ENCODE measurements at places on chromosomes 2 and 18.

- DNase-seq: no peak
Observed at GRCh38 chr18:76528477-76529432, 33.7 kb upstream of the ZNF516 start.

DNA sequence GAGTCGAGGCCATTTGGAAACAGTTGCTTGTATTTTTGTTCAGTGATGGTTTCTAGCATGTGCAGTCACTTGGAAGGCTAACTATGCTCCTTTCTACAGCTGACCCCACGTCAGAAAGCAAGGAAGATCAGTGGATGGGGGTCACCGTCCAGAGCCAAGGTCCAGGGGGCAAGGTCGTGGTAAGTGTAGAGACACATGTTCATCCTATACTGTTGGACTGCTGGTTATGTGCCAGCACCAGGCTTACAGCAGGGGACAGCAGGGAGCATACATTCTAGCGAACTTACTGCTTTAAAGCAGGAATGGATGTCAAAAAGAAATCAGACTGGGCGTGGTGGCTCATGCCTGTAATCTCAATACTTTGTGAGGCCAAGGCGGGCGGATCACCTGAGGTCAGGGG lies 40.0 kb downstream of the ITGA6 start:
- no peak for DNase-seq

DNA sequence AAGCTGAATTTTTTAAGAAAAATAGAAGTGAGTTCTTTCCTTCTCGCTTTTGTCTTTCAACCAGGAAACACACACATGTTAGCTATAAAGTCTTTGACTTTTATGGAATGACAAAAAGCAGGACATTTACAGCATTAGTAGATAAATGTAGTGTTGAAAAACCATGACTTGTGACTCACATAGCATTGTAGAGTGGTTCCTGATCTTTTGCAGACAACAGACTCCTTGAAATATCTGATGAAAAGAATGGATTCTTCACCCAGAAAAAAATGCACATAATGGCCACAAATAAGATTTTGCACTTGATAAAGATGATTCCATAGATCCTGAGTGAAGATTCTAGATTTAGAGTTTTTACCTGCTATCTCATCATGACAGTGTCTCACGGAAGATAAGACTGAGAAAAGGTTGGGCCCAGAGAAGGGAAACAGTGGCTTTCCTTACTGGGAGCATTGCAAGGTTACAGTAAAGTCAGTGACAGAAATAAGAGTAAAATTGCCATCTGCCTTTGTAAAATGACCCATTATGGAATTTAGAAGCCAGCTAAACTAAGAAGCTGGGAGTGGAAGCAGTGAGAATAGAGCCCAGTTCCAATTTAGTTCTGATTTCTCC lies 14.0 kb downstream of the SMARCAL1 start:
- no peak for DNase-seq

DNA sequence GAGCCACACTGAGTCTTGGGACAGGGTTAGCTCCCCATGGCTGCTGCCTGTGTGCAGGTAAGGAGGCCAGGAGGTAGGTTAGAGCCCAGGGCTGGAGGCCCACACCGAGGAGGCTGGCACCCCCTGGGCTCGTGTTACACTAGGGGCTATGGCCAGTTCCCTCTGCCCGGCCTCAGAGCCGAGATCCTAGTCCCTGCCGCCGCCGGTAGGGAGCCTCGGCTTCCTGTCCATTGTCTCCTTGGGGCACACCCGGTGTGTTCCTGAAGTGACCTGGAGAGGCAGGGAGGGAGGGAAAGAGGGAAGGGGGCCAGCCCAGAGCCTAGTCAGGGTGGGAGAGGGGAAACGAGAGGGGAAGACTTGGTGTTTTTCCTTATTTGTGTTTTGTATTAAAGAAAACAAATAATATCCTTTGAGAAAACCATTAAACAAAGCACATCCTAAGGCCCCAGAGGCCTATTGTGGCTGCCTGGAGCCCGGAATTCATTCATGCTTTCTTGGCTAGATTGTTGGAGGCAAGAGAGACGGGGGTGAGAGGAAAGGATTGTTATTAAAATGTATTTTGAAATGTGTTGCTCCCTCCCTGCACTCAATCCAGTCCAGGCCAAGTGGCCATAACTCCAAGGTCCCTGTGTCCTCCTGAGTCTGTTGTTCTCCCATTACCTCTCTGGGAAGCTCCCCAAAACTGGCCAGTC lies 170.7 kb downstream of the CTIF start:
- DNase-seq: no peak

DNA sequence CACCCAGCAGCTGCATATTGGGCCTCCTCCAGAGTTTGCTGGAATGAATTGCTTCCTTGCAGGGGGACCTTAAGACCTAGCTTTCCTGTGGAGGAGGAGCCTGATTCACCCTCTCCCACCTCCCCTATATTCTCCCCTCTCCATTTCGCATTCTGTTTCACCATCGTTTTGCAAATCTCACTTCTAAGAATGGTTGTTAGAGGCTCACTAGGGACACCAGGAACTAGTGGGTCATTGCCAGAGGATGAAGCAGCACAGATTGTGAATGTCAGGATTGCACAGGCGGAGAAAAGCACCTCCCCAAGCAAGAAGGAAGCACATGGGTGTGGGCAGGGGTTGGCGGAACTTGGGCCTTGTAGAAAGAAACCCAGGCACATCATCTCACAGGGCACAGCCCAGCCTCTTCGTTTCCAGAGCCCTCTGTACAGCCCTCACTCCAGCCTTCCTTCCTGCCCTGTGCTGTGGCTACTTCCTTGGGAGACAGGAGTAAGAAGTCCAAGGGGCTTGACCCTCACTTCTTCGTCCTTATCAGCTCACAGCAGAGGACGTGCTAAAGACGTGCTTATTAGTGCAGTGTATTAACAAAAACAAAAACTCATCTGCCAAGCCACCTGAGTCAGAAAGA lies 63.4 kb downstream of the TACR1 start:
- no peak for DNase-seq

DNA sequence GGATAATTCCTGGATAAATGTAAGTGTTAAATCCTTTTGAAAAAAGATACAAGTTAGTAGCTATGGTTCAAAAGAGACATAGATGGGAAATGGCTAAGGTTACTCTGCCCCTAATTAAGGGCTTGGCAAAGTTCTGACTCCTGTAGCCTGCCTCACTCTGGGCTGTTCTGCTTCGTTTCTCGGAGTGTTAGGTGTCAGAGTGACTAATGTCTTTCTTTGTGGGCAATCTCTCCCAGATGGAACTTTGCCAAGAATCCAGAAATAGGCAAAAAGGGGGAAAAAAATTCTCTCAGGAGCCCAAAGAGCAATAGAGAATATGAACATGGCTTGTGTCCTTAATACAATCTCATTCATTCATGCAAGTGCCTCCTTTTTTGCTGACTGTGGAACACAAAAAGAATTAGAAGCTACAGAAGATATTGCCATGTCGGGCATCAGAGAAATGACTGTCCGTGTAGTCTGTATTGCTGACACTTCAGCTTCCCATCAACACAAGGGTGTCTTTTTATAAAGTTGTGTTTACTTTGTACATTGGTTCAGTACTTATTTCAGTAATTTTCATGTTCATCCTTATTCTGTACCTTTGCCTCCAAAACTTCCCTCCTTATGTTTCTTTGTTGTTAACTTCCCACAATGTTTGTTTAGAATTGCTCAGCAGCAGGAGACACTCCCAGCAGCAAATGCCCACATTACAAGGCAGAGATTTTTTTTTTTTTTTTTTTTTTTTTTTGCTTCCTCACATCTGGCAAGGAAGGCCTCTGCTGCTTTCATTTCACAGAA lies 134.0 kb downstream of the FTCDNL1 start:
- DNase-seq: no peak

DNA sequence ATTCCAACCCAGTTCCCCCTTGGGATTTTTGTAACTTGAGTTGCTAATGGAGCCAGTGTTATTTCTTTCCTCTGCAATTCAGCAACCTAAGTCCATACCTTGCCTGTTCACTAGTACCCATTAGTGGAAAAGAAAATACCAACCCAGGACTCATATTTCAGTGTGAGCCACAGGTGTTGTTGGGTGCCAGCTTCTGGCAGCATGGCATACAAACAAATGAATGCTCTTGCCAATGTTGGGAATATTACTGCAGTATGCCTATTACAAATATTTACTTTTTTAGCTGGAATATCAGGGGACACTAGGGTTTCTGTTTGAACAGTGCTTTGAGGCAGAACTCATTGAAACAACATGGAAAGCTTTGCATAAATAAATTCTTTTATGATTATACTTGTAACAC lies 130.2 kb downstream of the NCKAP5 start:
- DNase-seq: no peak

GRCh38 chr18:50014606-50015005 lies 180.3 kb downstream of the MYO5B start:
- DNase-seq: no peak

GRCh38 chr18:74652392-74652988 lies 54.8 kb downstream of the ZNF407 start:
- DNase-seq: peak; percentile 36

GRCh38 chr2:203664029-203664755 lies 42.2 kb upstream of the CD28 start:
- DNase-seq: no peak

DNA sequence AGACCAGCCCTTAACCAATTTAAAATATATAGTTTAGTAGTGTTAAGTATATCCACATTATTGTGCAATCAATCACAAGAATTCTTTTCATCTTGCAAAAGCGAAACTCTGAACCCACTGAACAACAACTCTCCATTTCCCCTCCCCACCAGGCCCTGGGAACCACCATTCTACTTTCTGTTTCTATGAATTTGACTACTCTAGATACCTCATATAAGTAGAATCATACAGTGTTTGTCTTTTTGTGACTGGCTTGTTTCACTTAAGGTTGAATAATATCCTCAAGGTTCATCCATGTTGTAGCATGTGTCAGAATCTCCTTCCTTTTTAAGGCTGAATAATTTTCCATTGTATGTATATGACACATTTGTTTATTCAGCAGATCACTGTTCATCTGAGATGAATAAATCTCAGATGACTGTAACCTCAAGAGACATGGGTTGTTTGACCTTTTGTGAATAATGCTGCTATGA lies 8.1 kb upstream of the SOS1 start:
- peak; percentile 93 for DNase-seq

GRCh38 chr18:10789180-10789579 lies 263.4 kb downstream of the NAPG start:
- no peak for DNase-seq

DNA sequence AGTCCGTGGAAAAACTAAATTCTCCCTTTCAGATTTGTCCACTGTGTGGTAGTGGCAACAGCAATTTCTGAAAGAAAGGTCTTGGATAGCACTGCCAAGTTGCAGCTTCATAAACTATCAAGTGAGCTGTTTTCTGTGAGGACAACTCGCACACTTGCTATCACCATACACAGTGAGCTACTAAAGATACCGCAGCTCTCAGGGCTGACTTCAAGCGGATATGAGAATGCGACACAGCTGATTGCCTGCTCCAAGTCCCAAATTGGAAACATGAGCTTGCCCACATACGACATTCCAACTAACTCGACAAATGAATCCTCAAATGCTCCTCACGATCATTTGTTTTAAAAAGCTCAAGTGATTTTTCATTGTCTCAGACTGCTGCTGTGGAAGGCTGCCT lies 46.2 kb downstream of the E2F6 start:
- DNase-seq: no peak

DNA sequence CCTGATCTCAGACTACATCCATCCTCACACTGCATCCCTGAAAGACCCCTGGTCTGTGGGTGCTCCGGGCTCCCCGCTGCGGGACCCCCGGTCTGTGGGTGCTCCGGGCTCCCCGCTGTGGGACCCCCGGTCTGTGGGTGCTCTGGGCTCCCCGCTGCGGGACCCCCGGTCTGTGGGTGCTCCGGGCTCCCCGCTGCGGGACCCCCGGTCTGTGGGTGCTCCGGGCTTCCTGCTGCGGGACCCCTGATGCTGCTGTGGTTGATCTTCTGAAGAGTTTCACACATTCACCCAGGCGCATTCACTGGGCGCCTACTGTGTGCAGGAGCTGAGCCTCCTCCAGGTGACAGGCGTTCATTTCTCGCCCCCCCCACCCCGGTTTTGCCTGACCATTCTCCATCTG lies 162.7 kb upstream of the SALL3 start:
- no peak for DNase-seq

- DNase-seq: peak; percentile 33
Observed at GRCh38 chr2:205563646-205564045, 118.7 kb upstream of the NRP2 start.

- no peak for DNase-seq
Observed at GRCh38 chr2:63590626-63591408, 2.1 kb downstream of the MDH1 start.

DNA sequence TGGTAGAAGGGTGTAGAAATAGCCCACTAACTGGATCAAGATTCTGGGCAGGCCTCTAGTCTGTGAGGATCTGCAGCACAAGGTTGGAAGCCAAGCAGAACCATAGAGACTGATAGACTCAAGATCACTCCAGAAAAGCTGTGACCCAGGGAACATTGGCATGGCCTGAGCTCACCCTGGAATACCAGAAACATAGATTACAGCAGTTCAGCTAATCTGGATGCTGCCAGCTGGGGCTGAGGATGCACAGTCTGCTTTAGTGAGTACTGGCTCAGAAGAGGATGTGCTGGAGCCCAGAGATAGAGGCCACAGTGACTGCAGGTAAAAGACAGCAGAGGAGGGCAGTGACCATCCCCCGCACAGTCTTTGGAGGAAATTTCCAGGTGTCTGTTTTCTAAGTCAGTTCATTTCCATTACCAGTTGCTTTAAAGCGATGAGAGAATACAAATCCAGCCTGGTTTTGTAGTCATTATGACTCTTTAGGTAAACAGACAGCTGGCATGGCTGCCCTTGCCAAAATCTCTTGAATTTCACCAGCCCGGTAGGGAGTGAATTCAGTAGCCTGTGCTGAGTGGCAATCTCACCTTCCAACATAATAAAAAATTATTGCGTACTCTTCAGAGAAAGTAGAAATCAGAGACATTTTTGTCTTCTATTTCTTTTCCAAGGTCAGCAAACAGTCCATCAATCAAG lies 119.2 kb downstream of the ANTXR1 start:
- DNase-seq: no peak

DNA sequence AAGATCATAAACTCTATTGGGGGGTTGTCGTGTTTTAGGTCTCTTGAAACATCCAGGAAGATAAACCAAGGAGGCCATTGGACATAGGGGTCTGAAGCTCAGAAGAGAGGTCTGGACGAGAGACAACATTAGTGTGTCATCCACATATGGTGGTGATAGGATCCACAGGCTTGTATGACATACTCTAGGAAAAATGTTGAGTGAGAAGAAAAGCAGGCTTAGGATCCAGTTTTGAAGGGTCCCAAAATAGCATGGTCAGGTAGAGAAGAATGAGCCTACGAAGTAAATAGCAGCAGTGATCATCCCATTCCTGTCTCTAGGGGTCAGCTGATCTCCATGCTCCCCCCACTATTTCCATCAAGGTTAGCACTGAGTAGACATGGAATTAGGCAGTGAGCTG lies 166.8 kb downstream of the ANKRD30B start:
- no peak for DNase-seq

All from activated CD4-positive, alpha-beta T cell treated with anti-CD3 and anti-CD28 coated beads, Interleukin-2, Interleukin-6, amounts not matched to agents 100 ng/mL and 50 ng/mL, durations not matched to agents 16 hours and 8 hours (primary cell).